ENCODE measurements at places on chromosomes 2 and 18. TPM values are rescaled to one million over a fixed set of nuclear protein-coding genes. Genes with fewer than 3 reads are reported as not detected.

The LRRTM4 gene
- 1.2 TPM for total RNA-seq

The FAM124B gene
- 2.1 TPM for total RNA-seq

The TDRD15 gene
- not detected for total RNA-seq

The ALPI gene
- total RNA-seq, result not detected

The EFEMP1 gene
- total RNA-seq, result 327 TPM

The RAB11FIP5 gene
- total RNA-seq, result 29.3 TPM

Measured in posterior vena cava (tissue), 2 donors.